ENCODE measurements at places on chromosomes 12 and 14.
A peak's percentile ranks its signal among the peaks of the same experiment; 100 is the strongest.

GRCh38 chr12:87280356-87280755, 748.8 kb downstream of the C12orf50 start:
- DNase-seq, result no peak

GRCh38 chr12:55720071-55720564, at the start of gene RDH5:
RDH5 (plus strand) TSS chr12:55720393; CDS start chr12:55721185, 792 bp downstream.
- DNase-seq, result peak; percentile 64

GRCh38 chr14:78752518-78753188, 582.5 kb downstream of the NRXN3 start:
- no peak for DNase-seq

DNA sequence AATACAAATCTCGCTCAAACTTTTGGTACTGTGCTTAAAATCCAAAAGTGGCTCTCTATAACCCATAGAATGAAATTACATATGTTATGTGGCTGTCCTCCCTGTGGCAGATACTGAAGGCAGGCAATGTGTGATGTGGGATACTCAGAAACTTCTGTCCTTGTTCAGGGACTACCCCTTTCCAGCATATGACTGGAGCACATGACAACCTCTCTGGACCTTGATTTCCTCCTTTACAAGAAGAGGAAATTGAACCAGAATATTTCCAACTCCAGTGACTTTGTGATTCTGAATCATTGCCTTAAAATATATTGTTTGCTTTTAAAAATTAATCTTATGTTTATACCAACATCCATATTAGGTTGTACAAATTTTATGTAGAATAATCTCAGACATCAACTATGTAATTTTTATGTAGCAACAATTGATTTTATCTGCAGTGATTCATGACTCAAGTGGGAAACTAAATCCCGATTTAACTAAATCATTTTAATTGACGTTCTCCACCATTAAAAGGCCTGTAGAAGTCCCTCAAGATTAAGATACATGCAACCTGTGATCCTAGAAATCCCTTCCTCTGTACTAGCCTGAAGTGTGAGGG, 162.4 kb downstream of the AKAP6 start:
- no peak for DNase-seq

DNA sequence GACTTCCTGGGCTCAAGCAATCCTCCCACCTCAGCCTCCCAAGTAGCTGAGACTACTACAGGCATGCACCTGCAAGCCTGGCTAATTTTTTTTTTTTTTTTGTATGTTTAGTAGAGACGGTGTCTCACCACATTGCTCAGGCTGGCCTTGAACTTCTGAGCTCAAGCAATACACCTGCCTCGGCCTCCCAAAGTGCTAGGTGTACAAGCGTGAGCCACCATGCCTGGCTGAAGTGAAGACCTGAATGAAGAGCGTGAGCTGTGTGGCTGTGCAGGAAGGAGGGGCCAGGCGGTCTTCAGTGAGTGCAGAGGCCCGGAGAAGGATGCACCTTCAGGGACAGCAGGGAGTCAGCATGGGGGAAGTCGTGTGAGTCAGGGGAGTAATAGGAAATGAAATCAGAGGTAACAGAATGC, 14.9 kb upstream of the NFKBIA start:
- peak; percentile 64 for DNase-seq

GRCh38 chr12:110647631-110648040, 33.7 kb downstream of the TCTN1 start:
- DNase-seq, result no peak

DNA sequence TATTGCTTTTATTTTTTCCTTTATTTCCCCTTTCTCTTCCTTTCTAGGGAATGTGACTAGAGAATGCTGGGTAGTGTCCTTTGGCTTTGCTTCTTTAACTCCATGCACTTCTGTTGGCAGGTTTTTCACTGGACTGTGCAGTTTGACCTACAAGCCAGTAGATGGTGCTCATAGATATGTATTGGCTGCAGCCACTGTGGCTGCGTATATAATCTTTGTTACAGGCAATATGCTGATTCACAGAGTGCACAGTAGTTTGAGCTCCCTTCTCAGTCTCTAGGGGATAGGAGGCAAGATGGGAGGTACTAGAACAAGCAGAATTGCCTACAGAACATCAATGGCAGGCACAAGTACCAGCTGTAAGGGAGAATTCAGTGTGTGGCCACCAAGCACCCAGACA, 503.5 kb downstream of the LRFN5 start:
- DNase-seq, result peak; percentile 13

- DNase-seq, result no peak
Measured at GRCh38 chr14:22878271-22879246, 4.5 kb upstream of the REM2 start.

- no peak for DNase-seq
Measured at GRCh38 chr14:20035449-20035848, 389 bp downstream of the OR4K13 start.

DNA sequence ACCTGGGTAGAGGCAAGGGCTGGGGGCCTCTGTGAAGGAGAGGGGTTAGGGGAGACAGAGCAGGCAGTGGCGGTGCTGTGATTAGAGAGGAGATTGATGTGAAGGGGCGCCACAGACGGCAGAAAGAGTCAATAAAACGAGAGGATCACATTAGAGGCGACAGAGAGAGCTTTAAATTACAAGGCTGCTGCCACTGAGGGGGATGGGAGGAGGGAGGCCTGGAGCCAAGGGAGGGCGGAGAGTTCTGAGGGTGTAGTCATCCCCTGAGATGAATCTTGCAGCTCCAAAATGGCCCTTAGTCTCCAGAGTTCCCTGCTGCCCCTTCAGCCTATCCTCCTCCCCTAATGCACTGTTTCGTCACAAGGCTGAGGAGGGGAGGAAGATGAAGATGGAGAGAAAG, 12.8 kb downstream of the ZFHX2 start:
- DNase-seq, result no peak

DNA sequence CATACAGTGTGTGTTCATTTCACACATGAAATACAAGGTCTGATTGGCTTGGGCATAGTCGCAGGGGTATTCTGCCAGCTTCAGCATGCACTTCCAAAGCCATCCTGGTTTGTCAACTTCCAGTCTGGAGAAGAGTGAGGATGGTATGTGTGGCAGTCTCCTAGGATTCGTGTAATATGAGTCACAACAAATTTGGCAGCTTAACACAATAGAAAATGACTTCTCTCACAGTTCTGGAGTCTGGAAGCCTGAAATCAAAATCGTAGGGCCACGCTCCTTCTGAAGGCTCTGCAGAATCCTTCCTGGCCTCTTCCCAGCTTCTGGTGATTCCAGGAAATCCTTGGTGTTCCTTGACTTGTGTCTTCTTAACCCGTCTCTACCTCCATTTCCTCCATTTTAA, 167.5 kb downstream of the PPM1H start:
- DNase-seq, result peak; percentile 85

GRCh38 chr12:54463484-54463883, 9.9 kb downstream of the GTSF1 start:
- no peak for DNase-seq

DNA sequence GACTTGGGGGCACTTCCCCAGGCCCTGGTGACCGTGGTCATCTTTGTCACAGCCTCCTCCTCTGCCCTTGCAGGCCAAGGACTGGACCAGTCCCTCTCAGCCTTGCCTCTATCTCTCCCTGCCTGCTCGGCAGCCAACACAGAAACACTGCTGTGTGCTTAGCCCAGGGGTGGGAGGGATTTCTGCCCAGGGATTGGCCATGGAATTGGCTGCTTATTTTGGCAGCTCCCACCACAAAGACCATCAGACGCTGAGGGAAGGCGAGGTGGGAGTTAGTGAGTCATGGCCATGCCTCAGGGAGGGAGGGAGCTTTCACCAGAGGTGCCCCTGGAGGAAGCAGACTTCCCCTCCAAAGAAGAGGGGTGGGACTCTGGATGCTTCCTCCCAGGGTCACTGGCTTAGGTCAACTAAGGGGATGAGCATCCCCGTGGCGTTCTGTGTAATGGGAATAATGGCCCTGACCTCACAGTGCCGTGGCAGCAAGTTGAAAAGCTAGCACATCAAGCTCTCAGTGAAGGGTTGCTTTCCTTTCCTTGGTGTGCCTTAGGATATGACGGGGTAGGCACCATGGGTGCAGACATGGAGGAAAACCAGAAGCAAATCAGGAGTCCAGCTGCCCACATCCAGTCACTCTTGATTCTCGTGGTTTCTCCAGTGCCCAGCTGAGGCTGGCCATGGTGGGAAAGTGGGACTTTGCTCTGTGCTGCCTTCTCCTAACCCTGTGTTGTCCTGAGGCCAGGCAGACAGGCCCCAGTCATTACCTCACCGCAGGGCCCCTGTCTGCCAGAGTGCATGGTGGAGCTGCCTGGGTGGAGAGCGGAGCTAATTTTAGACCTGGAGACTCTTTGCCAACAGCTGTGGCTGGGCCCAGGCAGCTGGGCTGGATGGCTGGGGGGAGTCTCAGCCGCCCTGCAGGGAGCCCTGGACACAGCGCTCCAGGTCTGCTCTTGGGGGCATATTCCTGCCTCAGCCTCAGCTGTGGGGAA, 21.4 kb downstream of the B4GALNT3 start:
- DNase-seq, result no peak

DNA sequence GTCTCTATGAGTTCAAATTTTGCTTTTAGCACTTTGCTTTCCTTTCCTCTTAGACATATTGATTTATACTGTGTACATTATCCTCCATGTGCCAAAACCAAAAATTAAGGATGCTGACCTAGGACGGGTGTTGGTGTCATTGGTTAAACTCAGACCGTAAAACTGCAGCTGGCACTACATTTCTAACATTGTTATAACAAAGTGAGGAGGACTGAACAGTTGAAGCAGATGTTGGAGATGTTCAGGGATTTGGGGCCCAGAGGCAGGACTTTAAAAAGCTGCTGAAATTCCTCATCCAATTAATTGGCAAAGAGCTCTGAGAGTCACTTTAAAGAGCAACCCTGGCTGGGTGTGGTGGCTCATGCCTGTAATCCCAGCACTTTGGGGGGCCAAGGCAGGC, 72.4 kb downstream of the TMTC1 start:
- DNase-seq, result no peak

- no peak for DNase-seq
Measured at GRCh38 chr14:63483315-63483714, 59.9 kb downstream of the PPP2R5E start.

DNA sequence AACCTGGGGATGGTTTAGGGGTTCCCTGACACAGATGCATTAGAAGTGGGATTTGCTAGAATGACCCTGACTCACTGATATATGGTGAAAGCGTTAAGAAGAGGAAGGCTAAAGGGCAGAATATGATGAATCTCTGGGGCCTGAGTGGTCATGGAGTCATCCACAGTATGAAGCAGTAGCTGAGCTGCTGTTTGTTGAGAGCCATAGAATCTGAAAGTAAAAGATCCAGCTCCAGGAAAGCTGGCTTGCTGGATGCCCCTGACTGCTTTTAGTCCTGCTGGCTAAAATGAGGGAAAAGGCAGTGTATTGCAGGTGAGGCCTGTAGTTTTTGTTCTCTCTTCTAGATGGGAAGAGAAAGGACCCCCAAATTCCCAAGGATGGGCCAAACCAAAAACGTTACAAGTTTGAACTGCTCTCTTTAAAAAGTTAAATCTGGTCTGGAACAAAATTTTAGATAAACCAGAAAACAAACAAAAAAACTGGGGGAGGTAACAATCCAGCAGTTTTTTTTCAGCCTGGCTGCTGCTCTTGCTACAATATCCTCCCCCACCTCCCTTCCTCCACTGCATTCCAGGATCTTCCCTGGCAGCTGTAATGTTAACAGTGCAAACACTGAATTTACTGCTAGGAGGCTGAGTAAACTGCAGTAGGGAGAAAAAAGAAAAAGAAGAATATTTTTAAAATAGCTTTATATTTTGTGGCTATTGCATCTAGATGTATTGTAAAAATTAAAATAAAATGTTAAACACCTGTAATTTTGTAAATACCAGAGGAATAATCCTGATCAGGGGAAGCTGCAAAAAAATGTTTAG, 16.5 kb downstream of the SEL1L start:
- DNase-seq, result no peak
